PC-3 (cell line): ENCODE measurements at places on chromosomes 5 and 9.

DNA sequence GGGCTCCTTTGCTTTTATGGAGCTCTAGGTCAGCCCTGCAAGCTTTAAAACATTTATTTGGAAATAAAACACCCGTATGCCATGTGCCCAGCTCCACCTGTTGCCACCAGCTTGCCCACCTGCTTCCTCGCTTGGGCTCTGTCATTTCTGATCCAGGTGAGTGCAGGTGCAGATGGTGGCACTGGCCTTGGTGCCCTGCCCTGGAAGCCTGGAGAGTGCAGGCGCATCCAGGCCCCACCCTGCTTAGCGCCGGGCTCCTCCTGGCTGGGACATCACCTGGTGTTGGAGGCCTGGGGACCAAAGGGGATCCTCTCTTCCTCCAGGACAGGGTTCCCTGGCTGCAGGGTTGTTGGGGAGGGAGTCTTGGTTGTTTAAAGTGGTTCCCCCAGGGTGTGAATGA lies 35.8 kb downstream of the WNK2 start:
- no peak for DNase-seq

DNA sequence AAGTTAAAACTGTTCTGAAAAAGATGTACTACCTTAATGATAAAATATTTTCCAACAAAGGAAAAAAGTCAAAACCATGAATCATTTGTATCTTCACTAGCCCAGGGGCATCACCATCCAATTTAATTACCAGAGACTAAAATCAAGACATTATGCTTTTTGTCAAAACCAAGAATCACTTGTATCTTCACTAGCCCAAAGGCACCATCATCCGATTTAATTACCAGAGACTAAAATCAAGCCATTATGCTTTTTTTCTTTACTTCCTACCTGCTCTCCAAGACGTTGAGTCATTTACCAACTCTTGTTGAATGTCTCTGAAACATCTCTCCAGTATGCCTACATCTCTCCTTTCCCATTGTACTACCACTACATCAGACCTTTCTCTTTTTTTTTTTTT lies 37.9 kb downstream of the FBXO38 start:
- DNase-seq: no peak

DNA sequence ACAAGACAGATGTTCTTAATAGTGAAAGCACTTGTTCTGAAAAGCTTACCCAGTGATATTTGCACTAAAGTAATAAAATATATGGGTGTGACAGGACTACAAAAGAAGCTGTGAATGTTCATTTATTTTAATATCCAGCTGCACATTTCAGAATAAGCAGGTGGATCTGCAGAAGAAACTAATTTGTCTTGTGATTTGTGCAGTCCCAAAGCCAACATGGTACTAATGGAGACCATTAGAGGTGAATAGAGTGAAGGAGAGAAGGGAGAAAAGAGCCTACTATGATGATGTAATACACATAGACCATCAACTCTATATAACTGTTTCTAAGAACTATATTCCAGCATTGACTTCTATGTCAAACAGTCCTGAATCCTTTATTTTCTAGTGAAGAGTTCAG lies 362.8 kb downstream of the ISL1 start:
- DNase-seq: no peak

- DNase-seq: peak; percentile 12
Observed at GRCh38 chr5:1110307-1111240, 1.3 kb downstream of the SLC12A7 start.

DNA sequence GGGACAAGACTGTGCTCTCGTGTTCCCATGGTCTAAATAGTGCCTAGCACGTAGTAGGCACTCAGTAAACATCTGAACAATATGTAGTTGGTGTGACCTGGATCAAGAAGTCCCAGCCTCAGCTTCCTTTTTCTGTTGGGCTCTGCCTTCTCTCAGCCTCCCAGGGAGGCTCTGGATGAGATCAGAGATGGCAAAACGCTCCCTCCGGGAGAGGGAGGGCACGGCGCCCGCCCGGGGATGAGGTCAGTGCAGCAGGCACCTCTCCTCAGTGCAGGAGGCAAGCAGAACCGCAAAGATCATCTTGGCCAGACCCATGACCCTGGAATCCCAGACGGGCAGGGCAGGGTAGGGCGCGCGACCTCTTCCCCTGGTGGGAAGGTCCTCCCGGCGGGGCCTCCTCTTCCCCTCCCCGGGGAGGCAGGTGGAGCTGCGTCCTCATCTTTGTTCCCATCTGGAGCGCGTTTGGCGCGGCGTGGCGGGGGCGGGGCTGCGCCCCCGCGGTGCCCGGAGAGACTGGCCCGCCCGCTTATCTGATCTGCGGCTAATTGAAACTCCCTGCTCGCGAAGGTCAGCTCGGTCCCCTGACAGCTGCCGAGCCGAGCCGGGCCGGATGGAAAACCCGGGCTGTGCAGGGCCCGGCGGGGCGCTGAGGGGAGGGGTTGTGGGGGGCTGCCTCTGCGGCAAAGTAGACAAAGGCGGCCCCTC lies 60.9 kb downstream of the CXXC5 start:
- no peak for DNase-seq

GRCh38 chr5:110264661-110265060 lies 461.8 kb downstream of the TMEM232 start:
- DNase-seq: no peak

DNA sequence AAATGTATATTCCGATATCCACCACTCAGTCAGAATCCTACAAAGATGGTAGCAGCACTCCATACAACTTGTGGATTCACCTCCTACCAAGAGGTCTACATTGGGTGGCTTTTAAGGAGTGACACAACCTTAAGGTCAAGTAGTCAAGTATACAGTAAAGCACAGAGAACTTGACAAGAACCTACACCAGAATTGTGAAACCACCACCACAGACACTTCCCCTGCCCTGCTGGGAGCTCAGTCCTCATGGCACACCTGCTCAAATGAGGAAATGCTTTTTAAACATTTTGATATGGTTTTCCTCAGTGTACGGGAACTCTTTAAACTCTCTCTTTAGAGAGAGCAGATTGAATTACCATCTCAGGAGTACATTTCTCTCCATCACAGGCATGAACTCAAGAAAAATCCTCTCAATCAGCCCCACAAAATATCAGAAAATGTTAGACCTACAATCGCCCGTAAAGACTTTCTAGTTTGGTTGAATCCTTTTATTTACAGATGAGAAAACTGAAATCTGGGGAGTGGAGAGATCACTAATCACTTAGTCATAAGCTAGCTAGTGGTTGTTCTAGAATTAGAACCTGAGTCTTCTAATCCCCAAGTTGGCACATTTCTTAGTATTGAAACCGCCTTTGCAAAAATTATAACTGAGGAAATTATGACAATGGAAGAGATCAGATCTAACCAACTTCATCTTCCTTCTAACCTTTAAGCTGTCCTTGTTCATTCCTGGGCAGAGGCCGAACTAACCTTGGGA lies 38.5 kb upstream of the NR4A3 start:
- DNase-seq: no peak

DNA sequence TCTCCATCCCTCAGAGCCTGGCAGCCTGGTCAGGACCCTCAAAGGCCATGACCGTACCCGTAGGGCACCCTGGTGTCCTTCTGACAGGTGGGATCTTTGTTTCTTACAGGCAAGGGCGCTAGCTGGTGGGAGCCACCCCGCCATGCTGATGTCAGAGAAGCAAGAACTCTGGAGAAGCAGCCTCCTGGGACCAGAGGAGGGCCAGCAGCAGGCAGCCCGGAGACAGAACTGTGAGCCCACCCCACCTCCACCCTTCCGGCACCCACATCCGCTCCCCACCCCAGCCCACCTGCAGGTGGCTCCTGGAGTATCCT lies 42.2 kb upstream of the IL17B start:
- DNase-seq: no peak

DNA sequence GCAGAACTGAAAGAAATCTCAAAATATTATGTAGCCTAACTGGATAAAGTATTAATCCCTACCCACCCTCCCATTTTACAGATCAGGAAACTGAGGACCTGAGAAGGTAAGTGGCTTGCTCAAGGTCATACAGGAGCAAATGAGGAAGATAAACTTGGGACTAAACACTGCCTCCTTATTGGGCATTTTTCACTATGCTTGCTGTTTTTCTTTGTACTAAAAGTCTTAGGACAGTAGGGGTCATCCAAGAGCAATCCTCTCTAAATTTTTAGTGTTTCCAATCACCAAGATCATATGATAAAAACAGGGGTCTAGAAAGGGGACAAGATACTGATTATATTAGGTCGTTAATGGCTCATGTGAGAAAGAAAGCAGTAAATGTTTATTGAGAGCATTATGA lies 80.8 kb downstream of the RORB start:
- peak; percentile 1 for DNase-seq

DNA sequence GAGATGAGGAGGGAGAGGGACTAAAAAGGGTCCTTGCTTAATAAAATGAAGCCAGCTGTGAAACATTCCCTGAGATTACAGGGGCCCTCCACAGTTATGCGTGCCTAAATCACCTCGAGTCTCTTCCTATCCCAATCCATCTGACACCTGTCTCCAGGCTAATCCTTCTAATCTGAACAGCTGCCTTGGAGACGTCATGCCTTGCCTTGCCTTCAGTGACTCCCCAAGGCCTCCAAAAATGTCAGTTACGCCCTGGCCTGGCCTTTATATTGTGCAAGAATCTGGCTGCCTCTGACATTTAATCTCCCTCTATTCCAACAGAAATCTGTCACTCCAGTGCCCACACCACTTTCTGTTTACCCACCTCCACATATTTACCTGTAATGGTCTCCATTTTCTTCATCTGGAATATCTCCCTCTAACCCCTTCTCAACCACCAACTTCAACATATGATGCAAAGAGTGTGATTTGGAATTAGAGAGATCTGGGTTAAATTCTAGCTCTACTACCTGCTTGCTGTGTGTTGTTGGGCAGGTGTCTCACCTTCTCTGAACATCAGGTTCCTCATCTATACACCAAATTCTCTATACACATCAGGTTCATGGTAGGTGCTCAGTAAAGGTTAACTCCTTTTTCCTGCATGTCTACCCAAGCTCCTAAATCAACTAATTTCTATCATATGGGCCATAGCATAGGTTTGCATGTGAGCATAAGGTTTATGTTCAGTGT lies 57.9 kb downstream of the PTCD2 start:
- no peak for DNase-seq

GRCh38 chr5:123155446-123155960 lies 66.5 kb downstream of the PRDM6 start:
- DNase-seq: peak; percentile 53

- no peak for DNase-seq
Observed at GRCh38 chr5:133669472-133669871, 57.1 kb upstream of the FSTL4 start.

DNA sequence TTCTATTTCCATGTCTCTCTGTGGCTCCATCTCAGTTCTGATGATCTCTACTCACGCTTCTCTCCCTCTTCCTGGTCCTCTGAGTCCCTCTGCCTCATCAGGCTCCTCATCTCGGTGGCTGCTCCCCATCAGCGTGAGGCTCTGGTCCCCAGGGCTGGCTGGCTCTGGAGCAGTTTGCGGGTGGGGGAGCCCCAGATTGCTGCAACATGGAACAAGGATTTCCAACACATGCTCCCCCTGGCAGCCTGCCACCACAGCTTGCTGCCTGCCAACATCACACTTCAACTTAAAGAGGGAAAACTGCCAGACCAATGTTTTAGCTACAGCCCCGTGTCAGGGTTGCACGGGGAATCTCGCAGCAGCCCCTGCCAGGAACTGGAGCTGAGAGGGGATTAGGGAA lies 77.2 kb upstream of the NEK6 start:
- DNase-seq: no peak

DNA sequence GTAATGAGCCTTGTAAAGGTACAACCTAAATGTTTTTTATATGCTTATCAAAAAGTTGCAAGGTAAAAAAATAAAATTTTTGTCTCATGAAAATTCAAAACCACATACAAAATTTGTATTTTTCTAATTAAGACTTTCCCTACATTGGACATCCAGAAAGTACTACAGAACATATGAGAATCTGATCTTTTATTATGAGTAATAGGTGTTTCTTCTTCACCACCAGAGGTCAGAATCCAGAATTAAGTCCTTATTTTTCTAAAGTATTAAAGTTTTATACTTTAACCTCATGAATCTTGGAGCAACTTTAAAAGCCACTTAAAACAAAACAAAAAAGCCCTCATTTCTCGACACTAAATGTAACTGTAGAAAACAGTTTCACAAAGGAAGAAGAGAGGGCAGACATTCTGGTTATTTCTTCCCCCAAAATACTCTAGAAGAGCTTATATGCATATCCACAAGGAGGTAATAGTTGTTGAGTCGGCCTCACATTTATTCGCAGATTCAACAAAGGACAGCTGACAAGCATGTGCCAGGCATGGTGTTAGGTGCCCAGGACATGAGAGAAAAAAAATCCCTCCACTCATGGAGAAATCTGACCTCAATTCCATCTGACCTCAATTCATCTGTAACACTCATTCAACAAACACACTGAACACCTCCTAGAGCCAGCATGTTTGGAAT lies 69.3 kb downstream of the MLLT3 start:
- DNase-seq: peak; percentile 35

DNA sequence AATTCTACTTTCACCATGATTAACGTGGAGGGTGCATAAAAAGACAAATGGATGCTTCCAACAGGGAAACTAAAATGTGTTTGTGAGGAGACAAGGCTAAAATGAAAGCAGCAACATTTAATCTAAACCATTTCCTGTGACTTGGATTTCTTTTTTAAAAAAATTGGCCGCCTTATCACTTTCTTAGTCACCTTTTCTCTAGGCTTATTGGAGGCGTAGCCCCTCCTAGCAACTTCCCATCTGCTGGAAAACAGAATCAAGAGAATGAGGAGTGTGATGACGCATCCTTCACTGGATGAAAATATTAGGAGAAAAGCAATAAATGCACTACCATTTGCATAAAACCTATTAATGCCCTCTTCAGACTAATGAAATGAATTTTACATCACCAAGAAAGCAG lies 791 bp upstream of the GPR150 start:
- DNase-seq: no peak

DNA sequence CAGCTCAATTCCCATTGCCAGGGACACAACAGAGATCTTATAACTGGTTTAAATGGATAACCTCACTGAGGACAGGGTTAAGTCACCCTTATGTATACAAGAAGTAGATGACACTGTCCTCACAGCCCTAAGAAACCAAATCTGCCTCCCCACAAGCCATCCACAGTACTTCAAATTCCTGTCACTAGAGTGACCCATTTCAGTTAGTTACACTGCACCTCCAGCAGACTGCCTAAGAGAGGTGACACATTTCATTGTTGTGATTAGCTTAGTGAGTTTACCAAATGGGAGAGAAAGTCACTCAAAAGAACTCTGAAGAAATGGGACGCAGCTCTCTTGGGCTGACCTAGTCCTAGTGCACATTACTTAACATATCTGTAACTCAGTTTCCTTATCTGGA lies 53.6 kb upstream of the HTR1A start:
- no peak for DNase-seq

DNA sequence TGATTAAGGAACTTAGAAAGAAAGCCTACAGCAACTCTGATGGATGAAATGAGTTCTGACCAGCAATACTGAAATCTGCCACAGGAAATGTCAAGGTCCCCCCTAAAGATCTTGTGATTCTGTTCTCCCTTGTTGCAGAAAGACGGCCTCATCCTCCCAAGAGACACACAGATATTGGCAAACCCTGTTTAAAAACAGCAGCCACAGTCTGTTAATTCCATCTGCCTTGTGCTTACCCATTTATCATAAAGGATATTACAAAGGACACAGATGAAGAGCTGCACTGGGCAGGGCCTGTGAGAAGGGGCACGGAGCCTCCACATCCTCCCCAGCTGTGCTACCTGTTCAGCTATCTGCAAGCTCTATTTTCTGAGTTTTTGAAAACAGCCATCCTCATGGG lies 15.2 kb downstream of the RAPGEF1 start:
- no peak for DNase-seq
